ENCODE measurements at places on chromosomes 12 and 14.
A peak's percentile ranks its signal among the peaks of the same experiment; 100 is the strongest.

DNA sequence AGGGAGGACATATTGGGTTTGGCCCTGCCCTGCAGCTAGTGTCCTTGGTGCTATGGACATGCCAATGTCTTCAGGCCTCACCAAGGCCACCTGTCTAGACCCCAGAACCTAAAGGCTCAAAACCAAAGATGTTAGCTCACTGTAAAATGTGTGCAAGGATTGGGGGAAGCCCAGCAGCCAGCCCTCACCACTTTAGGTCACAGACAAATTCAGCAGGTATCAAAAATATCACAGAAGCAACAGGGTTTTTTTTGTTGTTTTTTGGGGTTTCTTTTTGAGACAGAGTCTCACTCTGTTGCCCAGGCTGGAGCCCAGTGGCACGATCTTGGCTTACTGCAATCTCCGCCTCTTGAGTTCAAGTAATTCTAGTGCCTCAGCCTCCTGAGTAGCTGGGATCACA, 29.0 kb upstream of the NINJ2 start:
- DNase-seq, result no peak

GRCh38 chr12:120583478-120584030, 2.4 kb upstream of the POP5 start:
- peak; percentile 79 for DNase-seq

GRCh38 chr14:49907186-49907585, 14.3 kb downstream of the ARF6 start:
- DNase-seq, result no peak

GRCh38 chr12:47615711-47616110, 90.1 kb downstream of the RPAP3 start:
- DNase-seq, result no peak

DNA sequence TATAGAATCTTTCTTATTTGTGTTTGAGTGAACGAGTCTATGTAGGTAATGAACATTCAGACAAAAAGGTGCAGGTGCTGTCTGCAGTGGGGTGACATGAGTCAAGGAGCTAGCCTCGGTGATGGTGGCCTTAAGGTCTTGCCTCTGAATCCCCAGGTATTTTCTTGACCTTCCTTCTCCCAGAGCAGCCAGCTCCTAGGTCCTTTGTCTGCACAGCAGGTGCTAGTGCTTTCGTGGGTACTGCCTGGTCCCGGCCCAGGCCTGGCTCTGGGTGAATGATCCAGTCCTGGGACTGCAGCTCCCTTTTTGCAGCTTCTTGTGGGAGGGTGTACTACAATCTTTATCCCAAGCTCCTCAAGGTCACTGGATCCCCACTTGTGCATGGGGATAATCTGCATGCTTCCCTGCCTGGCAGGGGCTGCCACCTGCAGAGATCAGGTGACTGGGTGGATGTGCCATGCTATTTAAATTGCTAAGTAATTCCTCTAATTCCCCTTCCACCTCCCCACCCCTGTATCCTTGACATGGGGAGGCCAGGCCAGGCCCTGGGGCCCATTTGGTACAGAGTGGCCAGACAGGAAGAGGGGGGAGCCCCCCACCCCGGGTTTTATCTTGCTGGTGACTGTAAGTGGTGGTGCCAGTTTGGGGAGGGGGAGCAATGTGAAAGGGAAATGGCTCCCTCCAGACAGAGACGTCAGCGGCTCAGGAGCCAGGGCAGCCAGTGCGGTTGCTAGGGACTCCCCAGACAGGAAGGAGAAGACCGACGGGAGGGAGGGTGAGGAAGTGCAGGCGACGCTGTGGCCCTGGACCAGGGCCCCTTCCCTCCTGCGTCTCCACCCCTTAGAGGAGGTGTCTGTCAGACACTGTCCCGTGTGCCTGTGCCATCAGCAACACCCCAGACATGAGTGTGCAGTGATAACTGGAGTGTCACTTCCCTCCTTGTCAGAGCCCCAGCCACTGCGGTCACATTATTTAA, 6.7 kb downstream of the VASH1 start:
- DNase-seq, result peak; percentile 75

DNA sequence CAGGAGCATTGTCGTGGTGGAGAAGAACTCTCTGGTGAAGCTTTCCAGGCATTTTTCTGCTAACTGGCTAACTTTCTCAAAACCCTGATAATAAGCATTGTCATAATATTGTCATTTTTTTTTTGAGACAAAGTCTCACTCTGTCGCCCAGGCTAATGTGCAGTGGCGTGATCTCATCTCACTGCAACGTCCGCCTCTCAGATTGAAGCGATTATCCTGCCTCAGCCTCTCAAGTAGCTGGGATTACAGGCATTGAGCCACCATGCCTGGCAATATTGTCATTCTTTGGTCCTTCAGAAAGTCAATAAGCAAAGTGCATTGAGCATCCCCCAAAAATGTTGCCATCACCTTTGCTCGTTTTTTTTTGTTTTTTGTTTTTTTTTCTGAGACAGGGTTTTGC, 26.4 kb downstream of the C12orf71 start:
- no peak for DNase-seq

Data from activated CD4-positive, alpha-beta T cell treated with anti-CD3 and anti-CD28 coated beads, Interleukin-2, Interleukin-4, amounts not matched to agents 100 ng/mL and 50 ng/mL, durations not matched to agents 16 hours and 8 hours (primary cell).